ENCODE measurements at places on chromosomes 5 and 9.

GRCh38 chr5:159181152-159181551, 28.2 kb downstream of the RNF145 start:
- DNase-seq, result no peak

GRCh38 chr5:55638455-55638854, 73.7 kb downstream of the SLC38A9 start:
- no peak for DNase-seq

GRCh38 chr5:25568294-25568693, 923.5 kb upstream of the CDH10 start:
- no peak for DNase-seq

GRCh38 chr9:87653941-87654340, 72.0 kb upstream of the CTSL start:
- no peak for DNase-seq

DNA sequence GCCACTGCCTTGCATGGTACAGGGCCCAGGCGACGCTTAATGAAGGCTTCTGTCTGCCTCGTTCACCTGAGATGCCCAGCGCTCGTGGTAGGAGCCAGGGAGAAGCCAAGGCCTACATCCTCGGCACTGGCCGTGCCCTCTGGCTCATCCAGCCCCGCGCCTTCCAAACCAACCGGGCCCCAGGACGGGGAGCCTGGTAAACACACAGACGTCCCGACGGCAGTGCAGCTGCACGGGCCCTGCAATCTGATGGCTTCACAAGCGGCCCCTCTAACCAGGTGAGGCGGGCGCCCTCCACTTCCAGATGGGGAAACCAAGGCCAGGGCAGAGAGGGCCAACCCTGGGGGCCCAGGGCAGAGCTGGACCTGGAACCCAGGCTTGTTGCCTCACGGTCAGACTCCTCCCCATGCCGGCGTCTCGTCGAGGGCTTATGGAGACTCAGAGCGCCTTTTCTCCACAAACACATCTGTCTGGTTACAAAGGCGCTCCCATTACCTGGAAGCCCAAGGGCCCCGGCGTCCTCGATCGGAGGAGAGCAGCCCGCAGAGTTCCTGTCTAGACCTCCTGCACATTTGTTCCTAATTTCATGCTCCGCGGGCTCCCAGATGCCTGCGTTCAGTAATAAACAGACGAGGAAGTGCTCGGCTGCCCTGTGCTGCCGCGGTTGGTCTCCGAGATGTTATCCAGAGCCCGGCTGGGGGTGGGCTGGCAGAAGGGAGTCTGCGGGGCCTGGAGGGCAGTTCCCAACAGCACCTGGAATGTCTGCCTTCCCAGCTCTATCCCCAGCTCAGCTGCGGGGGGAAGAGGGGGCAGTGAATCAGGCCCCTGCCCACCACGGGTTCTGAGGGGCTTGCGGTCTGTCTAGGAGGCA, 23.5 kb downstream of the FAM163B start:
- DNase-seq, result no peak

DNA sequence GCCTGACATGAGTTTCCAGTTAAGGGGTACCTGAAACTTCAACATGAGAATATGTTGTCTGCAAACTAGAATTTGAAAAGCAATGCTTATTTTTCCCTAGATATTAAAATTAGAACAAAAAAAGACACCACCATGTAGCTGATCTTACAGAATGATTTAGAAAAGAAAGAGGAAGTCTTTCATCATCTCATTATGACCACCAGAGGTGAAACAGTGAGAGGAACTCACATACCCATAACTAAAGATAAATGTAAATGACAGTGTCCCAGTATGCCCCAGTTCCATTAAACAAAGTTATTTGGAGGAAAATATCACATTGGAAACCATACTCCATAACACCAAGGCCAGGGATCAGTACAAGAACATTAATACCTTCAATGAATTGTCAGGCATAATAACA, 6.9 kb downstream of the TAF7 start:
- DNase-seq, result no peak

DNA sequence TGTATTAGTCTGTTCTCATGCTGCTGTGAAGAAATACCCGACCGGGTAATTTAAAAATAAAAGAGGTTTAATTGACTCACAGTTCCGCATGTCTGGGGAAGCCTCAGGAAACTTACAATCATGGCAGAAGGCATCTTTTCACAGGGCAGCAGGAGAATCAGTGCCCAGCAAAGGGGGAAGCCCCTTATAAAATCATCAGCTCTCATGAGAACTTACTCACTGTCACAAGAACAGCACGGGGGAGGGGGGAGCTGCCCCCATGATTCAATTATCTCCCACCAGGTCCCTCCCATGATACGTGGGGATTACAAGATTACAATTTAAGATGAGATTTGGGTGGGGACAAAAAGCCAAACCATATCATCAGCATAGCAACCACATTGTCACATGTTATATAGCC, 102.5 kb downstream of the GPBP1 start:
- no peak for DNase-seq

- DNase-seq, result no peak
Measured at GRCh38 chr5:171709930-171710329, 75.7 kb upstream of the SMIM23 start.

GRCh38 chr9:87725900-87726709, at the start of gene CTSL:
Gene CTSL, plus strand, starts transcription at chr9:87726119. Its CDS starts 1,485 bp downstream, at chr9:87727604.
- DNase-seq, result peak; percentile 25
